HCEC 1CT (cell line): ENCODE measurements at places on chromosomes 3 and 15.
A peak's percentile ranks its signal among the peaks of the same experiment; 100 is the strongest.

- DNase-seq = no peak
Measured at GRCh38 chr15:86919581-86919980, 839.9 kb downstream of the AGBL1 start.

DNA sequence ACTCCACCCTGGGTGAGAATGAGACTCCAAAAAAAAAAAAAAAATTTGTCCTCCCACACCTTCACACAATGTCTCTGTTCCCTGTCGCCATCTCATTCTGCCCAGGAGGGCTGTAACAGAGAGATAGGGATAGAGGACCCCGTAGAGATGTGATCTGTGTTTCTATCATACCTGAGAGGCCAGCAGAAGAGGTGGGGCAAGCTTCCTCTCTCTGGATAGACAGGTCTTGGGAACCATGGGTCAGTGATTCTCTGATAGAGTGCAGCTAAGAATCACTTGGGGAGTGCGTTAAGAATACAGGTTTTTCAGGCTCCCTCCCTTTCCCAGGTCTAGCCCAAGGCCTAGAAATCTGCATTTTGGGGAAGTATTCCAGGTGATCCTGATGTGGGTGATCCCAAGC is 8.3 kb downstream of the CA12 start:
- no peak for DNase-seq

GRCh38 chr3:111545349-111545748 is 3.4 kb downstream of the CD96 start:
- DNase-seq = no peak

GRCh38 chr15:101841656-101842055 is 29.7 kb downstream of the OR4F15 start:
- no peak for DNase-seq

GRCh38 chr15:60217161-60217560 is 180.6 kb downstream of the ANXA2 start:
- DNase-seq = no peak

GRCh38 chr3:180680097-180680430 is 775 bp upstream of the CCDC39 start:
- DNase-seq = peak; percentile 42

DNA sequence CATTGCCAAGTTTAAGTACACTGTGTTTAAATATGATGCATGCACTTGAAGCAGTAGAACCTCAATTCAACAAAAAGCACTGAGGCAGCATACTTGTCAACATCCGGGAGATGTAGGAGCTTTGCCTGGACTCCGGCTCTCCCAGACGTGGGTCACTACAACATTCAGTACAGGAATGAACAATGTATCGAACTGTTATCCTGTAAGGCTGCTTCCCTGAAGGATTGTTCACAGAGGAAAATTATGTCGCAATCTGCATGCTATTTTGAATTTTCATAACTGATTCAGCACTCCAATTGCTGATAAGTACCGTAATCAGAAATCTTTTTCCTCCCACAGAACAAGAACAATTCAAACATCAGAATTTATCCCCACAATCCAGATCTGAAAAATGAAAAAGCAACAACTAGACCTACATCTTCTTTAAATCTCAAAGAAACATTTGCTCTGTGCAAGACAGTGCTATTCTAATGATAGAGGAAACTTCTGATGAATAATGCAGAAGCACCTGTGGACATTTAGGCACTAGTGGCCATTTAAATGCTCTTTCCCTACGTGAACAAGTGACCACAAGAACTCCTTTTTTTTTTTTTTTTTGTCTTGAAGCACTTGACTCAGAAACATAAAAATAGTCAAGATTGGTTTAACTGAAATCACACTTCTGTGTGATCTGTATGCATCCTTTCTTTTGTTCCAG is 113.4 kb downstream of the PLCH1 start:
- peak; percentile 80 for DNase-seq

GRCh38 chr3:184694716-184695115 is 17.1 kb downstream of the MAGEF1 start:
- no peak for DNase-seq

DNA sequence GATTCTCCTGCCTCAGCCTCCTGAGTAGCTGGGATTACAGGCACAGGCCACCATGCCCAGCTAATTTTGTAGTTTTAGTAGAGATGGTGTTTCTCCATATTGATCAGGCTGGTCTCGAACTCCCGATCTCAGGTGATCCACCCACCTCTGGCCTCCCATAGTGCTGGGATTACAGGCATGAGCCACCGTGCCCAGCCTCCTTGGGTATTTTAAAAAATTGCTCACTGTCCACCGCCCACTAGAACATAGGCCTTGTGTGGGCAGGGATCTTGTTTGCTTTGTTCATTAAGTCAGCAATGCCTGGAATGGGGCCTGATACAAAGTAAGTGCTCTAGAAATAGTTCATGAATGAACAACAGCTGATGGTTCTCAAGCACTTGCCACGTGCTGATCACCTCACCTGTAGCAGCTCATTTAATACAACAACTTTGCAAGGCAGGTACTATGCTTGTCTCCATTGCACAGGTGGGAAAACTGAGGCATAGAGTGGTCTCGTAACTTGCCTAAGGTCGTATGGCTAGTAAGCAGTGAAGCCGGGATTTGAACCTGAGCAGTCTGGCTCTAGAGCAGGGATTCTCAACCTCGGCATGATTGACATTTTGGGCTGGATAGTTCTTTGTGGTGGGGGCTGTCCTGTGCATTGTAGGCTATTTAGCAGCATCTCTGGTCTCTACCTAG is 12.7 kb upstream of the CTSH start:
- no peak for DNase-seq

DNA sequence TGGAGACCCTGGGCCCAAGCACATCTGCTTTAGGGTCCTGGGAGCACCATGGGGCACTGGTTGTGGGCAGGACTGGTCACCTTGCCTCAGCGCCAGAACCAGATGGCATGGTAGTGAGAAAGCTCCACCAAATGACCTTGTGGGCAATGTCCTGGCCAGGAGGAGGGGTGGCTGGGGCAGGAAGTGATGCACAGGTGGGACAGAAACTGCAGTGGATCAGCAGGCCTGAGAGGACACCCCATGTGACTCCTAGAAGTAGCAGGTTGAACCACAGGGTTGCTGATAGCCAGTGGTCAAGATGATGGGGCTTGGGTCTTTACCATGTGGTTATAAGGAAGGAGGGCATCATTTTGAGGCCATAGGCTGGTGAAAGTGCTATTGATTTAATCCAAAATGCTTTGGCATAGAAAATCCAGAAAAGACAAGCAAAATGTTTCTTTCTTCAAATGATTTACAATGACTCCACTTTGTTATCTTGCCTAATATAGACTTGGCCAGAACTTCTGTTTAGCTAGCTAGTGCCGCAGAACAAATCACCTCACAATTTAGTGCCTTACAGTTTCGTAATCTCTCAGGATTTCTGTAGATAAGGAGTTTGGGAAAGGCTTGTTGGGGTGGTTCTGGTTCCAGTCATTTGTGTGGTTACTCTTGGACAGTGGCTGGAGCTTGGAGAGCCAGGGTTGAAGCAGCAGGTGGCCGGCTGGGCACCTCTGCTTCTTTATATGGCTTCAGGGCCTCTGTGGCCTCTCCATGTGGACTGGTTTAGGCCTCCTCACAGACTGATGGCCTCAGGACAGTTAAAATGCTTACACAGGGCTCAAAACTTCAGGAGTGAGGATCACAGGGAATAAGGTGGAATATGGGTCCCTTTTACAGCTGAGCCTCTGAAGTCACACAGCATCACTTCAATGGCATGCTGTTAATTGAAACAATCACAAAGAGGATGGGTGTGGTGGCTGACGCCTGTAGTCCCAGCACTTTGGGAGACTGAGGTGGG is 27.5 kb downstream of the TMEM158 start:
- DNase-seq = no peak

DNA sequence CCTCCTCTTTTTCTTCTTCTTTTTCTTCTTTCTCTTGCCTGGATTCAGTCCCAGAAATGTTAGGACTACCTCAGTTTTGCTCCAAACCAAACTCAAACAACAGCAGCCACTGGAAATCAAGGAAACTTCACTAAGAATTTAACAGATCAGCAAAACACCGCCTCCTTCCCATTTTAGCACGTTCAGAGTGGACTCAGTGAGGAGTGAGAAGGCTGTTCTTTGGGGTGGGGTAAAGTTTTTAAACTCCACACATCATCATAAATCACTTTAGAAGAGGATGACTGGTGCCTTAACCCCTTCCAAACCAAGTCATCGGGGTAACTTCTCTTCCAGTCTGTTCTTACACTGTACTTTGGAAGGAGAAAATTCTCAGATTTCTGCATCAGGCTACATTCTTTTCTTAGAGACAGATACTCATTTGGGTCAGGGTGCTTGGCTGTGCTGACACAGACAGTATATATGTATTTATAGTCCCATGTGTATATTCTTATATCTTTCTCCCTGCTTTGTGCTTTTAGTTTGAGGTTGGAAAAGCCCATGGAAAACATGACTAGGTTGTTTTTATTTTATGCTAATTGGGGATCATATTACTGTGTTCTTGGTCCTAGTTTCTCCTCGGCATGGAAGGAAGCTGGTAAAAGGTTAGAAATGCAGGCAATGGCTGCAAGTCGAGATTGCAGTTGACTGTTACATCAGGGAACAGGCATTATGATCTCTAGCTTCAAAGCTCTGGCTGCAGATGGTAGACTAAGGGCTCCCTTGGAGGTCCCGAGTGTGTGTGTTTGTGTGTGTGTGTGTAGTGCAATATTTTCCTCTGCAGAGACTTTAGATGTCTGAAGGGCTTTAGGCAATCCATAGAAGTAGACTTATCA is at the start of gene CCDC80:
Gene CCDC80 (minus strand): TSS at position 214 of the 872 bp plus-strand sequence. CDS start 1,238 bp downstream, outside the sequence.
- DNase-seq = peak; percentile 97

DNA sequence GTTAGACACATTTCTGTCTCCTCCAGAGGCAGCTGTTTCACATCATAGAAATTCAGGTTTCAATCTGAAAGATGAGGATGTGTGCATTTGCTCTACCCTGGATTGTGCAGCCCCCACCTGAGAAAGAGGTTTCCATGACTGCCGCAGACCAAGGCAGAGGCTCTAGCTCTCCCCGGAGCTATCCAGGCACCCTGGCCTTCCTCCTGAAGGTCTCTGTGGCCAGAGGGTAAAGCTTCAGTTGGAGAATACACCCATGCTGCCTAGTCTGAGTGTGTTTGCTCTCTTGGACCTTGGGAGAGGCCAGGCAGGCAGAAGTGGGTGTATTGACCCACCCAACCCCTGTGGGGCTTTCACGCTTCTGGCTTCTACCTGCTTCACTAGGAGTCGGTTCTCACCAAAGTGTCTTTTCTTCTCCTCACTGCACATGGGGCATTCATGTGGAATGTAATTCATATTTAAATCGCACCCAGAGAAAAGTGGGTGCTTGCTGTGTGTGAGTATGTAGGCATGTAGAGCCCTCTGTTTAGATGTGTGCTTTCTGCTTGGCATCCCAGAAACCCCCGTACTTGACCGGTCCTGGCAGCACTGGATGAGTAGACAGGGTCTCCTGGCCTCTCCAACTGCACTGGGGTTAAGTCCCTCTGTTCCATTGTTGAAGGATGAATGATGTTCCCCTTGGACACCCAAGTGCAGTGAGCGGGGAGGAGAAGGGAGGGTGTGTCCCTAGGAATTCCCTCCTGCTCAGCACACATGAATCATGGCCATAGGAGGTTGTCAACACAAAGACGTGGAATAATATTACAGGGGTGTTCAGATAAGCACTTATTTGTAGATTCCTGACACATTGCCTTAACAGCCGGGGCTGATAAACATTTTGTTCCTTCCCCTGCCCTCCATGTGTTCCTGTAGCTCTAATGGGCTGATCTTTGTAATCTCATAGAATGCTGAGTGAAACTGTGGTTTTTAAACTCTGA is 20.3 kb upstream of the RAB6B start:
- DNase-seq = no peak

- DNase-seq = no peak
Measured at GRCh38 chr3:44130249-44130648, 111.4 kb upstream of the TOPAZ1 start.

DNA sequence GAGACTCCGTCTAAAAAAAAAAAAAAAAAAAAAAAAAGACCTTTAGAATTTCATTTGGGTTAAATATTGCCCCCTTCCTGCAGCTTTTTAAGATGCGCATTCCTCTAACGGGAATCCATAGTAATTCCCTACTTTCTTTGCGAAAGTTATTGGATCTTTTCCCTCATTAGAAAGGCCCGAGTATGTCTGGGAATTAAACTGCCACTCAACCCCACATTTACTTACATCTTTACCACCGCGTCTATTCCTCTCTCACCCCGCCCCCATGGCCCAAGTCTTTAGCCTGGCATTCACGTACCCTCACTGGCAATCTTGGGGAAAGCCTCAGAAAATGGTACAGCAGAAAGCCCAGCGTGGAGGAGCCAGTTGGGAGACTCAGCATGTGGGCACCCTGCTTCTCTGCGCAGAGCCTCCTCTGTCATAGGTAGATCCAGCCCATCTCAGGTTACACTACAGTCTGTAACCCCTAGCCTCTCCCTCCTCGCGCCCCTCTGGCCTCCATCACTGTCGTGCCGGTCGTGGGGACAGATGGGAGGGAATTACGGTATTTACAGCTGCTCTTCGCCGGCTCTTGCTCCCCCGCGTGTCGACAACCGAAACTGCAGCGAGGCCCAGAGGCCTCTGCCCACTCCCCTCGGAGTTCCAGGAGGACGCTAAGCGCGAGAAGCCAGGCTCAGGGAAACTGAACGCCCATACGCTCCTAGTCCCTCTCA is 6.4 kb upstream of the ANKDD1A start:
- DNase-seq = peak; percentile 56

DNA sequence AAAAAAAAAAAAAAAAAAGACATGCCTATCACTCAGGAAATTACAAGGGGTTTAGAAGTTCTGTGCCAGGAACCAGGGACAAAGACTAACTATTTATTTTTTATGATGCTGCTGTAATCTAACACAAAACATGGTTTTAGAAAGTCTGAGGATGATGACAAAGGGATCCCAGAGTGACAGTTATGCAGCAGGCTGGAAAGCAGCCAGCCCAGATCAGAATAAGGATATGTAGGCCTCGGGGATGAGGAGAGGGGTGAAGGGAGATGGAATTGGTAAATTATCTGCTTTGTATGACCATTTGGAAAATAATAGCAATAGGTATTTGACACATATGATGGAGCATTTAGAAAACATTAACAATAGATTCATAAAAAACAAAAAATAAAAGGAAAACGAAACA is 34.1 kb upstream of the NMD3 start:
- no peak for DNase-seq

- no peak for DNase-seq
Measured at GRCh38 chr3:51445544-51446280, 54.1 kb downstream of the DCAF1 start.

DNA sequence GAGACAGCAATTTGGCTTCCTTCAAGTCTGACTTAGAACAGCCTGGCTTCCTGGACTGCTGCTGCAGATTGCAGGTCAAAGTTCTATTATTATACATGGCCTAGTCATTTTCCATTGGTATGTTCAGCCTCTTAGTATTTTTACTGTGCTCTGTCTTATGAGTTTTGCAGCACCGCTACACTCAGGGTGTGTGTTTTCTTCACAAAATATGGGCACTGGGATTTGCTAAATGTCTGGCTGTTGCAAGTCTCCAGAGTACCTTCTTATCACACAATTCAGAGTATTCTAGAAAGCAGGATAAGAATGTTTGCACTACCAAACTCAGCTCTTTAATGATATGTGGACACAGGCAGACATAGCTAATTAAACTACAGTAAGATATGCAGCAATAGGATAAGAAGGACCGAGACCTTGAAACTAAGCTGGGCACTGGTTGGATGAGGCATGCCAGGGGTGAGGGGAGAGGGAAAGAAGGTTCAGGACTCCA is 203.0 kb upstream of the PDZRN3 start:
- DNase-seq = no peak

- no peak for DNase-seq
Measured at GRCh38 chr3:4407941-4408340, 59.1 kb downstream of the SUMF1 start.
